ENCODE measurements at places on chromosomes 2 and 18.

- DNase-seq, result no peak
Measured at GRCh38 chr2:18172607-18173006, 294.1 kb downstream of the KCNS3 start.

GRCh38 chr18:35463050-35463449, 34.7 kb downstream of the INO80C start:
- no peak for DNase-seq

DNA sequence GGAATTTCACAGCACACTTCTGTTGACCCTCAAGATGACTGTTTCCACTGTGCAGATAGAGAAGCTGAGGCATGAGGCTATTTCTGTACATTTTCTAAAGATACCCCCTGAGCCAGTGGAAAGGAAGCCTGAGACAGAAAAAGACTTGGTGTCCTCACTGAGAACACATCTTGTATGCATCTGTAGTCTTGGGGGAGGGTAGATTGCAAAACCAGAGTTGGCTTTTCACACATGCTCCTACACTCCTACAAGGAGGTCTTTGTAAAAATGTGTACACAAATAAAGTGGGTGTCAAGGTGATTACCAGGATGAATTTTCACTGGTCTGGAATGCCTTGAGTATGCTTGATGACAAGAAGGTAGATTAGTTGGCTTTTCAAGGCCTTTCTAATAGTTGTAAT, 98.0 kb downstream of the KCTD18 start:
- DNase-seq, result no peak

DNA sequence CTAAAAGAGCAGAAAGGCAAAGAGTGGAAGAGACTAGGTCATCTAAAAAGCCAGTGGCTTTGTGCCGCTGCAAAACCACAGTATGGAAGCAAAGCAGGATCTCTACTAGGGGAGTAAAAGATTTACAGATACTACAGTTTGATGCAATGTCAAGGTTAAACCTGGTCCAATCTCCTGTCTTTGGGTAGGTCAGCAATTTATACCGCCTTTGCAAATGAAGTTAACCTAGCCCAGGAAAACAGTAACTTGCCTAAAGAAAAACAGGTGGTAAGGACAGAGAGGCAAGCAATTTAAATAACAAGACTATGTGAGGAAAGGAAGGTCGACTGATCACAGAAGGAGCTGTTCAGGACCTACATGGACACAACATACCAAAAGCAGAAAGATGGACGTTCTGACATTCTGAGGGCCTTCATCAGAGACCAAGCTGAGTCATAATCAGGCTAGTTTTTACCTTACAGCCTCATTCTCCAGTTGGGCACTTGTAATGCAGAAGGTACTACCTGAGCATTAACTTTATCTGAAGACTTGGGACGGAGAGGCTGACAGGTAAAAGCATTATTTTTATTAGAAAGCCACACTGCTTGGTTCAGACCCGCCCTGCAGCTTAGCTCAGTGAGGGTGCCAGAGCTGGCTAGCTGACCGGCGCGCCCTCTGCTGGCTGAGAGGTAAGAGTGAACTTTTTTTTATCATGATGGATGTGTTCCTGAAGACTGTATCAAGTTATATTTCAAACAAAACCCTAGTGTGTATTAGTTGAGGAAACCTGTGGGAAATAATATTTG, 15.9 kb downstream of the CDKL4 start:
- DNase-seq, result peak; percentile 94

DNA sequence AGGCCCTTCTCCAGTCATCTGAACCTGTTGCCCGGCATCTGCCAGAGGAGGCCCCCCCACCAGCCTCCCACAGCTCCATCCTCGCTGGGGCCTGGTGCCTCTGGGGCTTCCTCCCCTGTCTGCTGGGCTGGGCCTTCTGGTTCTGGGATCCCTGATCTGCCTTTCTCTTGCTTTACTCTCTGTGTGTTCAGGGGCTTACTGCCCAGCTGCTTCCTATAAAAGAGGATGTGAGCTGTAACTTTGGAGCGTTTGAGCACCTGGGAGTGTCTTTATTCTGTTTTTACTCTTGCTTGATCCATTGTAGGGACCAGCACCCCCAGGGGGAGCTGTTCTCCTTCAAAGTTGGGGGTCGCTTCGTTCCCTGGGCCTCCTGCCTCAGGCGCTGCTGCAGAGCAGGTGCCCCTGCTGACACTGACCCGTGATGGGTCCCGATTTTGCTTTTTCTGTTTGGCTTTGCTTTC, 23.1 kb upstream of the FAHD2A start:
- DNase-seq, result no peak

GRCh38 chr2:230871361-230872150, 6.8 kb downstream of the ITM2C start:
- peak; percentile 18 for DNase-seq
